Effector CD8-positive, alpha-beta T cell (primary cell): ENCODE measurements at places on chromosomes 11 and 22.

GRCh38 chr11:78323363-78323762, 94.3 kb downstream of the GAB2 start:
- DNase-seq: no peak

- no peak for DNase-seq
These were observed 4.9 kb downstream of the RRP8 start for GRCh38 chr11:6598555-6598954.

GRCh38 chr11:104120493-104121137, 43.3 kb downstream of the PDGFD start:
- DNase-seq: no peak

- no peak for DNase-seq
These were observed 22.0 kb downstream of the COA4 start for GRCh38 chr11:73854680-73855079.

DNA sequence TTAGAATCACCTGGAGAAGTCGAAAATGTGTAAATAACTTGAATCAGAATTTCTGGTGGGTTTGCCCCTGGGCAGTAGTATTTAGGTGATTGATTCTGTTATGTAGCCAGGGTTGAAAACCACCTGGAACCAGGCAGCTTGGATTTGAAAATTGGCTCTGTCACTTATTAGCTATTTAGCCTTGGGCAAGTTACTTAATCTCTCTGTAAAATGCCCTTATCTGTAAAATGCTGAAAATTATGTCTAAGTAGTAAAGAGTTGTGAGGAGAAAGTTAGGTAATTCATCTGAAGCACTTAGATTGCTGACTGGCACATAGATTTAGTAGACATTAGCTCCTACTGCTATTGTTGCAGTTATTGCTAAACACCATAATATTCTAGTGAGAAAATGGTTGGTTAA, 49.3 kb downstream of the PPME1 start:
- DNase-seq: no peak

- no peak for DNase-seq
These were observed 25.7 kb downstream of the OPCML start for GRCh38 chr11:133506551-133507094.

DNA sequence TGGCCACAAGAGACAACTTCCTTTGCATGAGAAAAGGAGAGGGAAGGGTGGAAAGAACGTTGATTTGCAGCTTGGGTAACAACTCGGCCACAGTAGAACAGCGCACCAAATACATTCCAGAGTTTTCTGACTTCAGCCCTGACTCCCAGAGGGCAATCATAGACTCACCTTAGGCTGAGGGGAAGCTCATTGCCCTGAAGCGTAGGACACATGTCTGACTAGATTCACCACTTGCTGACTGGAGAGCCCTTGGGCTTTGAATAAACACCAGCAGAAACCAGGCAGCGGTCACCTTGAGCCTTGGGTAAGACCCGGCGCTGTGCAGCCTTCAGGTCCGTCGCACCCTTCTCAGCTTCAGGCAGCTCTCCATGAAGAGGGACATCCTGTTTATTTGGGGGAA, 151.8 kb upstream of the GRIA4 start:
- DNase-seq: no peak

DNA sequence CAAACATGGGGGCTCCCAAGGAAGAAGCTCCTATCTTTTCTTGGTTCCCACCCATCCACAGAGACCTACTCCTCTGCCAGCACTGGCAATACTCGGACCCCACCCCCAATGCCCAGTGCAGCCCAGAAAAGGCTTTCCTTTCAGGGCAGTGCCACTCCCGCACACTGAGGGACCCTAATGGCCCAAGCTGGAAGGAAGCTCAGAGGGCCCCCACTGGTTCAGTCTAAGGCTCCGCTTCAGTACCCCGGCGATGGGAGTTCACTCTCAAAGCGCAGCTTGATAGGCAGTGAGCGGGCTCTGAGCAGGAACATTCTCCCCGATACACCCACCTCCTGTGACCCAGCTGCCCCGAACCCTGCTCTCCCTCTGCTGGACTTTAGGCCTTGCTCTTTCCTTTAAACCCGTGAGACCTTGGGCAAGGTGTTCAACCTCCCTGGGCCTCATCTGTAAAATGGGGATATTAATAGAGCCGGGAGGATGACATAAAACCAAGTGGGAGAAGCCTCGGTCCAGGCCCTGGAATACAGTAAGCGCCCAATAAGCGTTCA, 48.4 kb downstream of the CHRDL2 start:
- no peak for DNase-seq

DNA sequence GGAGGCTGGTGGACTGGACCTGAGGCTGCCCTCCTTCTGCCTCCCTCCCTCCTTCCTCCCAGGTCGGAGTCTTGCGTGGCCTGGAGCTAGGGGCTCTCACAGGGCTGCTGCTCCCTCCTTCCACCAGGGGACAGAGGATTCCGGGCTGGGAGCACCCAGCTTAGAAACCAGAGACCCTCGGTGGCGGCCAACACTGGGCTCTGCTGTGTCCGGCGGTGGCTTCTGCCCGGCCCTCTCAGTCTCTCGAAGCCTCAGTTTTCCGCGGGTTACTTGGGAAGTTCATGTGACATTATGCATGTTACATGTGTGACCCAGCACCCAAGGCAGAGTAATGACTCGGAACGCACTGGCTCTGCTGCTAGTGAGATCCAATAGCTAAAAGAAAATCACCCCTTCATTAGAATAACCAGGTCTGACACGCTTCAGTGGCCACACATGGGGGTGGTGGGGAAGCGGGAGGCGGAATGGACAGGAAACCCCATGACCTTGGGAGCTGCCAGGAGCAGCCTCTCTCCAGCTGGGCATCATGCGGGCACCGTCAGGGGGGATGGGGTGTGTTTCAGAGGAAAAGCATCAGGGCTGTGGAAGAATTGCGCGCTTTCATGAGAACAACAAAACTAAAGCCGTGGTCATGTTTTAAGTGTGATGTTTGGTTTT, 5.9 kb upstream of the MRGPRG start:
- no peak for DNase-seq

GRCh38 chr11:34970480-34970879, 54.1 kb downstream of the PDHX start:
- DNase-seq: no peak

- DNase-seq: no peak
These were observed 879.7 kb downstream of the JRKL start for GRCh38 chr11:97269527-97269926.

DNA sequence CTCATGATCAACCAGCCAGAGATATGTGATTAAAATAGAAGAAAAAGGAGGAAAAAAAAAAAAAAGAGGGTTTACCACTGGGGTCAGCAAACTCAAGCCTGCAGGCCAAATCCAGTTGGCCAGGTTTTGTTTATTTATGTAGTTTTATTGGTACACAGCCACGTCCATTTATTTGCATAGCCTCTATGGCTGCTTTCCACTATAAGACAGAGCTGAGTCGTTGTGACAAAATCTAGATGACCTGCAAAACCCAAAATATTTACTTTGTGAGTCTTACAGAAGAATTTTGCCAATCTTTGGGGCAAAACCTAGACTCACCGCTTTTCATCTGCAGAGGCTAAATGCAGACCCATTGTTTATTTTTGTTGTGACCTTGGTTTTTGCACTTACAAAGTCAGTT, 87.1 kb downstream of the TENM4 start:
- no peak for DNase-seq

DNA sequence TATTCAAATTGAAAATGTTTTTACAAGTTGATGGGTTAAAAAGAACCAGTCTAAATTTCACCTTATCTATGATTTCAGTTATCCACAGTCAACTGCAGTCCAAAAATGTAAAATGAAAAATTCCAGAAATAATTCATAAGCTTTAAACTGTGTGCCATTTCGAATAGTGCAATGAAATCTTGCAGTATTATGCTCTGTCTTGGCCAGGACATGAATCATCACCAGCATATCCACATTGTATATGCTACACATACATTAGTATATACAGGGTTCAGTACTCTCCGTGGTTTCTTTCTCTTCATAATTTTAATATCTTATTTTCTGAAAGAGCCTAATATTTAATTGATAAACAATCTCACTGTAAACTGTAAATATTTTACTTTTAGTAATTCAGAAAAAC, 45.9 kb downstream of the ARHGAP32 start:
- no peak for DNase-seq

- no peak for DNase-seq
These were observed 38.1 kb downstream of the GRAMD4 start for GRCh38 chr22:46657996-46658947.

- DNase-seq: no peak
These were observed 2.6 kb upstream of the CHKB start for GRCh38 chr22:50585238-50585637.

DNA sequence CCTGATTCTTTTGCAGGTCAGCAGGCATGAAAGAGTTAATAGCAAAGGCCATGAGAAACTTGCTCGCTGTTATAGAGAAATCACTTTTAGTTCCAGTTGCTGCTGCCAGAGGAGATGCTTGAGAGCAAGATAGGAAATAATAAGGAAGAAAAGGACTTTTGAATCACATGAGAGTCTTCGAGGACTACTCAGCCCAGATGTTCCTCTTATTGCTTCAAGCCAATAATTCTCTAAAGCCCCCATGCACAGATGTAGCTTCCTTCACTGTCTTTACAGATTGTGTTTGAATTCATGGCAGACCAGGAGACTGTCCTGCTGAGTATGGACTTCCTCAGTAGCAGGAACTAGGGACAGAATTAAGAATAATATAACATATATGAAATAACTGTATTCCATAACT, 50.1 kb upstream of the OLFML1 start:
- DNase-seq: no peak

GRCh38 chr11:68231621-68232020, 18.5 kb upstream of the KMT5B start:
- no peak for DNase-seq

- no peak for DNase-seq
These were observed 77.3 kb downstream of the ARFGAP2 start for GRCh38 chr11:47099214-47099917.

DNA sequence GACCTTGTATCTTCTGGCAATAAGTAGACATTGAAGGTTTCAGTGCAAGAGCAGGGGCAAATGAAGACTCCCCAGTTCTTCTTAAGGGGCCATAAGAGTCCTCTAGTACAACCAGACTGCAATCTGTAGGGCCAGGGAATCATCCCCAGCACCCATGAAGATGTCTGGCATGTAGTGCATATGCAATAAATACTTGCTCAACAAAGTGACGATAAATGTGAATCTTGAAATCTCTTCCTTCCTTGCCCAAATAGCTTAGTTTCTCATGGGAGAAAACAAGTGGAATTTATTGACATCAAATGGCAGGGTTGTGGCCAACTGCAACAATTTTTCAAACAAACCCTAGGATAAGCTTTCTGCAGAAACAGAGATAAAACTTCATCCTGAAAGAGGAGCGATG, 107.6 kb downstream of the ABTB2 start:
- DNase-seq: no peak

DNA sequence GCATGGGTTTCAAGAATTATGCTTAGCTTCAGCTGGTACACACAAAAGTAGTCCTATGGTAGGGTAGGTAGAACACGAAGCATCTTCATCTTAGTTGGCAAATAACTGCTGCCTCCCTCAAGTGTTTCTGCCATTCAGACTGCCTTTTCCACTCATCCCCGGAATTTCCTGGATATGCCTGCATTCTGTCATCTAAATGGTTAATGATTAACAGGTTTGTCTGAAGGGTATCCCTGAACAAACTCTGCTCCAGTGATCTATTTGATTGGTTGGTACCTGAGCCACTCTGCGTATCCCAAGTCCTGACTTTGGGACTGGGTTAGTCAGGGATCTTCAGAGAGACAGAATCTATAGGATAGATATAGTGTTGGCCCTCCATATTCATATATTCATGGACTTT, 272.3 kb upstream of the RAG2 start:
- DNase-seq: no peak

- no peak for DNase-seq
These were observed 55.7 kb upstream of the TOP3B start for GRCh38 chr22:22038178-22038880.

GRCh38 chr22:27170491-27170890, 513.1 kb downstream of the MIAT start:
- no peak for DNase-seq

GRCh38 chr11:18671246-18671645, 27.3 kb upstream of the TMEM86A start:
- DNase-seq: no peak

DNA sequence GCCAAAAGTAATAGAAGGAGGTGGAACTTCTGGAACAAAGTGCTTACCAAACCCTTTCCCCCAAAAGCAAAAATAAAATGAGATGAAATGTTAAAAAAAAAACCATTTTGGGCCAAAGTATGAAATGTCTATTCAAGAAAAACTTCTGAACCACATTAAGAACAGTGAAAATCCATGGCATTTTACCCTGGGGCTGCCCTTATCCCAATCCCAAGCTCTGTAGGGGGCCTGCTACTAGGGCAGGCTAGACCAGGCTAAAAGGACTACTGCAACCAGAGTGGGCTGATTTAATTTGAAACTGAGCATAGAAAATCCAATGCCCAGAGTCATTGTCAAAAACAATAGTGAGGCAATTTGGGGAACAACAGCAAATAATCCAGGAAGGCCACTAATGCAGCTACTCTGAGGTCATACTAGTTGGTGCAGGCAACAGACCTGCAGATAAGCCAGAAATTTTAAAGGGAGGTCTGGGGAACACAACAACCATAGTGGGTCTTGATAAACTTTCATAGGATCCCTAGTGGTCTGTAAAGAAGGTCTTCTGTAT, 99.4 kb downstream of the RELT start:
- no peak for DNase-seq

- DNase-seq: no peak
These were observed 143.9 kb upstream of the MPPED2 start for GRCh38 chr11:30730011-30730410.

DNA sequence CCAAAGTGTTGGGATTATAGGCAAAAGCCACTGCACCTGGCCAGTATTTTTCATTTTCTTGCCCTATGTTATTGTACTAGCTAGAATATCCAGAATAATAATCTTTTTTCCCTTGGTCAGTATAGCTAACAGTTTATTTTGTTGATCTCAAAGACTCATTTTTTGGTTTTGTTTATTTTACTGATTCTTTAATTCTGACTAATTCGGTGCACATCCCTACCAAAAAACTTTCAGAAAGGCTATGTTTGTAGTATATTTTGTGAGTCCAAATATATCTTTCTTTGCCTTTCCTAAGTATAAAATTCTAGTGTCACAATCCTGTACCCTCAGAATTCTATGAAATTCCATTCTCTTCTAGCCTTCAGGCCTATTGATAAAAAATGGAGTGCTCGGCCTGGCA, 84.3 kb downstream of the PHF21A start:
- DNase-seq: no peak
